ENCODE measurements at places on chromosomes 6 and 20.

GRCh38 chr6:107075951-107076381, 39.3 kb downstream of the BEND3 start:
- DNase-seq, result no peak

DNA sequence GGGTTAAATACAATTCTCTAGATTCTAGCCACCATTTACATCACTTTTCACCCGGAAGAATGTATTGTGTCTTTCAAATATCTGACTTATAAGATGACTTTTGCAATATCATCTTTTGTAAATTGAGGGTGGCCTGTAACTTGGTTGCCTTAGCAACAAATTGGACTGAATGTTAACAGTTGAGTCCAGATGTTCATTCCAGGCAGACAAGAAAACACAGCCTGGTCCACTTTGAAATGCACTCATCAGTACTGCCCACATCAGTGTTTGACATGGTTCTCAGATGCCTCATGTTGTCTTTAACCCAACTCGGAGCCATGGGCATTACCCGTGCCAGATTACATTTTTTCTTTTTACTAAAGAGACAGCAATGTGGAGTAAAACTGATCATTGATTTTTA, 781.6 kb upstream of the CHD6 start:
- no peak for DNase-seq

- DNase-seq, result no peak
Observed at GRCh38 chr6:14537030-14537429, 419.5 kb downstream of the CD83 start.

DNA sequence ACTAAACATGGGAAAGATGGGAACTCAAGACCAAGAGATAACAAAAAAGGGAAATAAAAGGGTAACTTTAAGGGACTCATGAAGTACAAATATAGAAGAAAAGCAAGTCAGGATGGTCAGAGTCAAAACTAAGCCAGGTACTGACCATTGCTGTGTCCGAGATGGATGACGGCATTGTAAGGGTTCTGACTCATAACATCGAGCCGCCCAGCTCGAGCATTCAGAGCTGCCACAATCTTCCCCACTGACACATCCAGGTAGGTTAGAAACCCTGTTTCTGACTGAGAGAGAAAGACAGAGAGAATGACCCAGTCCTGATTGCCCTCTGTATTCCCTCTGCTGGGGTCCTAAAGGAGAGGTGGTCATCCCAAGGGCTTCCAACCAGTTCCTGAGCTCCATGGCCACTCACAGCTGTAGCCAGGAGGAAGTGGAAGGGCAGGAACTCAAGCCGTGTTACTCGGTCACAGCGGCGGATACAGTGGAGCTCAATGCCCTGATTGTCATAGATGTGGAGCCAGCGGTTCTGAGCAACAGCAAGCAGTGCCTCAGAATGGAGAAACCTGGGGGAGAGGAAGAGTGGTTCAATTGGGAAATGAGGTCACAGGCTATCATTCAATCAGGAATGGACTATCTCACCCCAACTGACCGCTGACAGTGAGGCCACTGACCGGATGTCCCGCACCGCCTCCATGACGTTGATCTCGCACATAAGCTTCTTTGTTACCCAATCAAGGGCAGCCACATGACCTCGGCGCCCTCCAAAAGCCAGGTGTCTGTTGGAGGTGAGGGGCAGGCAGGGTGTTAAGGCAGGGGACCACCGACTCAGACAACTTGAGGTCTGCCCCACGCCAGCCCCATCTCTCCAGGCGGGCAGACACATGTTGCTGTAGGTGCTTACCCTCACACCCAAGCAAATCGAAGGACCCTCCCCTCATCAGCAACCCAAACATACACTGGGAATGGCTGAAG, 1.8 kb downstream of the WDR46 start:
- no peak for DNase-seq

GRCh38 chr6:150145427-150145826, 2.6 kb downstream of the PPP1R14C start:
- no peak for DNase-seq

DNA sequence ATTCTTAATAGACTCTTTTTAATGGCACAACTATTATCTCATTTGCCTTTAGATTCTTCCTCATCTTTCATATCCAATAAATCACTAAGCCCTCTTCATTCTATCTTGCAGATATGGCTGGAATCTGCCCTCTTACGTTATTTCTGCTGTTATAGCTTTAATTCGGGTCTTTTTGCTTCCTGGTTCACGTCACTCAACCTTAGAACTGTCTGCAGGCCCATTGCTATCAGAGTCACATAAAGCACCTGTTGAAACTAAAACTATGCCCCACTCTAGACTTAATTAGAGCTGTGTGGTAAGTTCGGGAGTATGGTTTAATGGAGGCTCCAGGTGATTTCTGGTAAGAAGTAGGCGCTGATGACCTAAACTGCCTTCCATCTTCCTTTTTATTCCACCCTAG, 988 bp downstream of the QRSL1 start:
- DNase-seq, result no peak

GRCh38 chr6:42101186-42101657, 41.2 kb downstream of the C6orf132 start:
- DNase-seq, result no peak

DNA sequence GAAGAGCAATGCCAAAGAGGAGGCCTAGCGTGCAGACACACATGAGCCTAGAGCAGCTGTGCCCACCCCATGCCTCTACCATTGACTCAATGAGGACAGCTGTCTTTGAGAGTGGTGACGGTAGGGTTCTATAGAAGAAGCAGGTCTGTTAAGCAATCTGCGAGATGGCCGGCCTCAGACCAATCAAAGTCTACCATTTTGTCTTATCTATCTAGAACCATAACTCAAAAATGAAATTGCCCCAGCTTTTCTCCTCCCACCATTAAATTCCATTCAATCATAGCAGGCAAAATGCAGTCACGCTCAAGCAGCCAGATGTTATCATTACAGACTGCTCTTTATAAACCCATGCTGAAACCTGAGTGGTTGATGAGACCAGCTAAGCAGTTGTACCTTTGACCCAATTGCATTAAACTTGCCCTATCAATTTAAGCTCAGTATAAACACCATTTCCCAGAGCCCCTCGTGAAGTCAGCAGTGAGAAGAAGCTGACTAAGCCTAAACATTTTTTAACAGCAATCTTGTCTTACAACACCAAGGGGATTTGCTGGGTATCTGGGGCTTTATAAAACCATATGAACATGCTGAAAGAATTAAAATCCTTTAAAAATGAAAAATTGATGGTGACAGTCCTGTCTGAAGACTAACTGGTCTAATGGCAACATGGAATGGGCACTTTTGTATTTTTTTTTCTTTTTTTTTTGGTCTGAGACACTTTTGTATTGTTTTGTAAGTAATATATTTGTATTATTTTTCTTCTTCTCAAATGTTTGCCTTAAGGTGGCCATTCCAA, 57.5 kb downstream of the FOXC1 start:
- no peak for DNase-seq

GRCh38 chr20:44810391-44811149, at the start of gene RIMS4:
TSS of gene RIMS4 (minus strand) at chr20:44810546. CDS start at chr20:44810271, 275 bp downstream.
- DNase-seq, result peak; percentile 6

GRCh38 chr6:29653452-29654038, 3.3 kb upstream of the MOG start:
- DNase-seq, result no peak

DNA sequence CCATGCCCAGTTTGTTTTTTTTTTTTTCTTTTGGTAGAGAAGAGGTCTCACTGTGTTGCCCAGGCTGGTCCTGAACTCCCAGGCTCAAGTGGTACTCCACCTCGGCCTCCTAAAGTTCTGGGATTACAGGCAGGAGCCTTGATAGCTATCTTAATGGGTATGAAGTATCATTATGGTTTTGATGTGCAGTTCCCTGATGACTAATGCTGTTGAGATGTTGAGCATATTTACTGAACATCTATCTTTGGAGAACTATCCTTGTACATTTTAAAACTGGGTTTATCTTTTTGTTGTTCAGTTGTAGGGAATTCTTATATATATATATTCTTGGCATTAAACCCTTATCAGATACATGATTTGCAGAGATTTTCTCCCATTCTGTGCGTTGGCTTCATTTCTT, 21.4 kb upstream of the MYL9 start:
- no peak for DNase-seq

GRCh38 chr6:35728683-35729678, 7.9 kb upstream of the ARMC12 start:
- no peak for DNase-seq

GRCh38 chr20:44024820-44025580, 110.3 kb downstream of the TOX2 start:
- DNase-seq, result no peak

DNA sequence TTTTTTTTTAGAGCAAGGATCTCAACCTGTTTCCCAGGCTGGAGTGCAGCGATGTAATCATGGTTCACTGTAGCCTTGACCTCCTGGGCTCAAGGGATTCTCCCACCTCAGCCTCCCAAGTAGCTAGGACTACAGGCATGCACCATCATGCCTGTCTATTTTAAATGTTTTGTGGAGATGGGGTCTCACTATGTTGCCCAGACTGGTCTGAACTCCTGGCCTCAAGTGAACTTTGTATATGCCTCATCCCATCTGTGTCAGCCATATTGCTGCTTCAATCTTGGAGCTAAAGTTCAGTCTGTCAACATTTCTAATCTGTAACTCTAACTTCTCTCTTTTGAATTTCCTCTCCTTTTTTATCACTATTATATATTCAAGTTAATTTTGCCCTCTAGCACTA, 54.3 kb downstream of the CD164 start:
- no peak for DNase-seq

DNA sequence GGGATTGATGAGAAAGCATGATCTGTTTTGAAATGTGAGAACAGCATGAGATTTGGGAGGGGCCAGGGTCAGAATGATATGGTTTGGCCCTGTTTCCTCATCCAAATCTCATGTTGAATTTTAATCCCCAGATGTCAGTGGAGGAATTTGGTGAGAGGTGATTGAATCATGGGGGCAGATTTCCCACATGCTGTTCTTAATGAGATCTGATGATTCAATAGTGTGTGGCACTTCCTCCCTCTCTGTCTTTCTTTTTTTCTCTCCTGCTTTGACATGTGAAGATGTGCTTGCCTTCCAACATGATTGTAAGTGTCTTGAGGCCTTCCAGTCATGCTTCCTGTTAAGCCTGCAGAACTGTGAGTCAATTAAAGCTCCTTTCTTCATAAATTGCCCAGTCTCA, 1060.3 kb upstream of the CITED2 start:
- no peak for DNase-seq

DNA sequence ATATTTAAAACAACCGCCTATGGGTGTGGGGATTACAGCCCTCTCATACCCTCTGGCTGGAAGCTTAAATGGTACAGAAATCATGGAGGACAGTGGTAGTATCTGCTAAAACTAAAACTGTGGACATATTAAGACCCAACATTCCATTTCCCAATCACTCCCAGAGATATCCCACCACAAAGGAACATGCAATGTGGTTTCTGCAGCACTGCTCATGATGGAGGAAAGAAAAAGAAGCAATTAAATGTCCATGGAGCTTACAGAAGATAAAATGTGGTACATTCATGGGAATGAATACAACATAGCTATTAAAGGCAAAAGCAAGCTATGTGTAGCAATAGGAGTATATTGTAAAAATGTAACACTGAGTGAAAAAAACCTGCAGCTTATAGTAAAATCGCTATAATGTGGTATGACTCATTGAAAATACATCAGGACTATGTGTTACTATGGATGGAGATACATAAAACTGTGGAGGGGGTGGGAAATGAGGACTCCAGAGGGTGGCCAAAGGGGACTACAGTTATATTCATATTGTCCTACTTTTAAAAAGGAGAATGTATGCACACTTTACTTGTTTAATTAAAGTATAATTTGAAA, 22.9 kb upstream of the NNAT start:
- DNase-seq, result no peak

GRCh38 chr6:161342039-161342438, 68.2 kb upstream of the AGPAT4 start:
- DNase-seq, result no peak

DNA sequence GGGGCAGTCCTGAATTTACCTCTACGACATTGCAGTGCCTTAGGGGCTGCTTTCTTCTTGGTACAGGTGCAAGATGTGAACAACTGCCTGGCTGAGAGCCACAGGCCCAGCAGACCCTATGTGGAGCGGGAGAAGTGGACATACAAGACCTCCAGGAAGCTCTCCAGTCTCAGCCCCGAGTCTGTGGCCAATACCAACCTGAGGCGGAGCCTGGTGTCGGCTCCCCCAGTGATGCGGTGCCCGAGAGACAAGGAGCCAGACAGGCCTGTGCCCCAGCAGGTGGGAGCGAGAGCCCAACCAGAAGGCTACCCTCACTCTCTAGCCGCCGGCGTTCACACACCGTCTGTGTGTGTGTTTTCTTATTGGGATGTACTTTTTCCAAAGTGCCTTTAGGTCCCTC, 59.6 kb downstream of the EFCAB8 start:
- no peak for DNase-seq

GRCh38 chr6:136647363-136647852, 97.2 kb upstream of the MAP7 start:
- DNase-seq, result no peak

DNA sequence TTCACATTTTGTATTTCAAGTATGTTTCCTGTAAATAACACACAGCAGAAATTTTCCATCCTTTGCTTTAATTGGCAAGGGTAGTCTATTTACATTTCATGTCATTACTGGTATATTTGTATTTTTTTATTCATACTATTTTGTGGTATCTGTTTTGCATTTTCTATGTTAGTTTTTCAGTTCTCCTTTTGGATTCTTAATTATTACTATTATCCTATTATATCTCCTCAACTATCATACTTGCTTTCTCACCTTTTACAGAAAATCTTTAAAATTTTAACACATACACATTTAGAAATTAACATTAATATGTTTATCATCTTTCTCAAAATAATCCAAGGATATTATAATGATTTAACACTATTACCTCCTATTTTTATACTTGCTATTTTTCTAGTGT, 918.3 kb upstream of the MAP3K7 start:
- DNase-seq, result no peak

GRCh38 chr20:24916412-24916811, 32.7 kb upstream of the CST7 start:
- DNase-seq, result no peak

GRCh38 chr6:26214803-26215584, 127.8 kb downstream of the HFE start:
- no peak for DNase-seq

DNA sequence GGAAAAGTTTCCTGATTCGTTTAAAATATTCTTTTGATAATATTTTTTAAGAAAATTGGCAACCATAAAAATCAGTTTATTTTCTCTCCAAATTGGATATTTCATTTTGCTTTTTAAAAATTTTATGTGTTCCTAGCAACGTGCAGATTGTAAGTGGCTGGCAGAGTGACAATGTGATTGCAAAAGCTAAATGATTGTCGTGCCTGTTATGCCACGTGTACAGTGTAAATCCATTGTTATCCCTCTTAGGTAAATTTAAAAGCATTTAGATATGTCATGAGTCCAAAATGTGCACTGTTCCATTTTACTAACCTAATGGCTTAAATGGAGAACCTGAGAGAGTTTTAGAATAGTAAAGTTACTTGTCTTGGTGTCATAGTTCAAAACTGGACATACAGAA, 94.4 kb upstream of the ADGRF4 start:
- DNase-seq, result no peak

GRCh38 chr6:160750276-160750689, 48.2 kb downstream of the PLG start:
- no peak for DNase-seq

- DNase-seq, result no peak
Observed at GRCh38 chr20:63854069-63854765, 7.1 kb upstream of the ABHD16B start.

- no peak for DNase-seq
Observed at GRCh38 chr6:53710788-53711187, 45.2 kb upstream of the KLHL31 start.

- DNase-seq, result no peak
Observed at GRCh38 chr6:82702574-82702973, 339.0 kb downstream of the TPBG start.

Data from activated T-cell treated with anti-CD3 and anti-CD28 coated beads for 48 hours (primary cell).